ENCODE measurements at places on chromosomes 16 and 17.

- no peak for DNase-seq
Measured at GRCh38 chr17:2095536-2095910, 40.6 kb downstream of the HIC1 start.

DNA sequence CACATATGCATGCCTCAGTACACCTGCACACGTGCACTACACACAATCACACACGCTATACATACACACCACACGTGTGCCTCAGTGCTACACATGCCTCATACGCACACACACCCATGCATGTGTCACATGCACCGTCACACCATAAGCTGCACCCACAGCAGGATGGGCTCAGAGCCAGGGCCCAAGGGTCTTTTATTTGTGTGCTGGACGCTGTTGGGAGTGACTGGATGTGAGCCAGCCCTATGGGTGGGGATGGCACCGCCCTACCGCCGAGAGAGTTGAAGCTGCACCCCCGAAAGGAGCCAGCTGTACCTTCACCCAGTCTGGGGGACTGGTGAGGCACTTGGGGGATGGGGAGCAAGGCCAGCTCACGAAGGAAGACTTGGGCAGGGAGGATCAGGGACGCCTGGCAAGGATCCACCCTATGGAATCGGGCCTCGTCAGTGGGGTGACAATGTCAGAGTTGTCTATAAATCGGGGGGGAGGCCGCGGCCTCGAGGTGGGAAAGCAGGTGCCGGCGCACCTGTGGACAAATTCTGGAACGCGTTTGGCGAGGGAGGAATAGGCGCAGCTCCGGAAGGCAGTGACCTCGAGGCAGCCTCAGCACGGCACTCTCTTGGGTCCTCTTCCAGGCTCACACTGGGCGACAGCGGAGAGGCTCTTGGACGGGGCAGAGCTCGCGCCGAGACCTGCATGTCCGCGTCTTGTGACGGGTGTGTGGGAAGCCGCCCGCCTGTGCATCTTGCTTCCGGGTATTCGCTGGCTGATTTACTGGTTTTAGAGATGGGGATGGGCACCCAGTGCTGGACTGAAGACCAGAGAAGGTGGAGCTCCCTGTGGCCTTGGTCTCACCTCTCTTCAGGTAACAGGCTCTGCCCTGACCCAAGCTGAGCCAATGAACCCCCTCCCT lies 7.3 kb downstream of the RGS11 start:
- DNase-seq: no peak

DNA sequence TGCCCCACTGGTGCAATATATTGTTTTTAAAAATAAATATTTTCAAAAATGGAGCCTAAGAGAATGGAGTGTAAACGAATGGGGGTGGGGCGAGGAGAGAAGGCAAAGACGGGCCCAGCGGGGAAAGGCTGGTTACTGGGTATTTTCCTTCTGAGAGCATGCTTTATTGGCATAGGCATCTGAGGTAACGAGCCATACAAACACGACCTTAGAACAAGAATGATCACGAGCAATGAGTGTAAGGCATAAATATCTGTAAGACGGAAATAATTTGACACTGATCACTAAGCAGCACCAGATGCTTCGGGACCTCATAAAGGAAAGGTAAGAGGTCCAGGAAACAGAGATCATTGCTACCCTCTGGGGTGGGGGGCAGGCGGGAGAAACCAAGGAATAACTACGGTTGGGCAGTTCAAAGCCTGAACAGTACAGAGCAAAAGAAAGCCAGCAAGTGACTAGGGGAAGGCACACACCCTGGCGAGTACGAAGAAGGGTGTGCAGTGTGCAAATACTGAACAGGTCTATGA lies 959 bp downstream of the SSH2 start:
- no peak for DNase-seq

- no peak for DNase-seq
Measured at GRCh38 chr16:89168381-89169189, 3.0 kb upstream of the CDH15 start.

GRCh38 chr16:85171759-85172454 lies 59.6 kb upstream of the CIBAR2 start:
- DNase-seq: no peak

DNA sequence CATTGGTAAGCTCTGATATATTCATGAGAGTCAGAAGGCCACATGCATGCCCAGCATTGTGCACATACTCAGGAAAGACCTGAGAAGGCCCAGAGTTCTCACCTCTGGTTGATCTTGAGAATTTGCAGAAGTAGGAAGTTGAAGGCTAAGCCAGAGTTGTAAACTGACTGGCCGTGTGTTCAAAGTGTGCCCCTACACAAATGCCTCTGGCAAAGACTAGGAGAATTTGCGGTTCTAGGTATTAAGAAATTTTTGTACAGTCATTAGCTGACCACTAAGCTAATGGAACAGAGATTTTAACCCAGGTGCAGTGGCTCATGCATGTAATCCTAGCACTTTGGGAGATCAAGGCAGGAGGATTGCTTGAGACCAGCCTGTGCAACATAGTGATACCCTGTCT lies 25.0 kb downstream of the FBXL20 start:
- no peak for DNase-seq

DNA sequence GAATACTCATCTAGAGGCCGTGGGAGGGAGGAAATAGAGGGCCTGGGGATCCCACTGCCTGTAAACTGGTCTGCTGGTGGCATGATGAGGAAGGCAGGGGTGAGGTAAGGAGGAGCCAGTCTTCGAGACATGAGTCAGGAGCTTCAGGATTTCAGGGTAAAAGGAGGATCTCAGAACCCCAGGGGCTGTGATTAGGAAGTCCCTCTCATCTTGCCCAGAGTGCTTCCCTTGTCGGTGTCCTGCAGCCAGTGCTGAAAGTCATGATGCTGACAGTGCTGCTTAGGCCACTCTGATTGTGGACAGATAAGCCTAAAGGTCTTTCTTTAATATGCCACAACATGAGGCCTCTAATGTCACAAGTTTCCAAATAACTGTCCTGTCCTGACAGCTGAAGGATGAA lies 29.6 kb downstream of the COG4 start:
- no peak for DNase-seq

DNA sequence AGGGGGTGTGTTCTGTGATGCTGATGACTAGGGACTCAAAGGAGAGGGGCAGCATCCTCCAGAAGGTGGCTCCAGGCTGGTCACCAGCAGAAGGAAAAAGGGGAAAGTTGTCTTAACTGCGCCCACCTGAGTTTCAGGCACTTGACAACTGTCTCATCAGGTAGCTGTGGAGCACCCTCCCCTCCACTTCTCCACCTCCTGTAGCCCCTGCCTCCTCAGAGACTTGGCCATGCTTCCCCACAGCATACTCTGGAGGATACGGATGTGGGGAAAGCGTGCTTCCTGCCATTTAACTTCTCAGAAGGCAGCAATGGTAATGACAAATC lies 17.9 kb downstream of the CFAP20 start:
- no peak for DNase-seq

DNA sequence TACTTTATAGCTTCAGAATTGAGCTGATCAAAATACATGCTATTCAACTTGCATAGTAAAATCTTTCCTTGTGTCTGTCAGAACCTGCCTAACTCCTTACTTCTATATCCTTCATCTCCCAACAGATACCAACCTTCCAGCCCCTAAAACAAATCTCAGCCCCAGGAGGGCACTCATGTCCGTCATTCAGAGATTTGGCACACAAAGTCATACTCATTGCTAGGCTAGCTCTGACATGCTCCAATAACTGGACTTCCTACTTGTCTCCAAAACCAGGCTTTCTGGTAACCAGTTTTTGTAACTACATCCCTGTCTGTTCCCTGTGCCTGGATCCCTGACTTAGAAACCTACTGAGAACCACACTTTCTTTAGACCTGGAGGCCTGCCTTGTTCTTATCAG lies 37.5 kb upstream of the DHX40 start:
- no peak for DNase-seq

GRCh38 chr17:62916684-62917571 lies 49.1 kb upstream of the TANC2 start:
- no peak for DNase-seq

- no peak for DNase-seq
Measured at GRCh38 chr17:71580220-71580619, 540.6 kb upstream of the SOX9 start.

- no peak for DNase-seq
Measured at GRCh38 chr16:73047221-73047535, 750 bp downstream of the ZFHX3 start.

GRCh38 chr17:35529866-35530265 lies 7.6 kb downstream of the SLFN12L start:
- DNase-seq: no peak

DNA sequence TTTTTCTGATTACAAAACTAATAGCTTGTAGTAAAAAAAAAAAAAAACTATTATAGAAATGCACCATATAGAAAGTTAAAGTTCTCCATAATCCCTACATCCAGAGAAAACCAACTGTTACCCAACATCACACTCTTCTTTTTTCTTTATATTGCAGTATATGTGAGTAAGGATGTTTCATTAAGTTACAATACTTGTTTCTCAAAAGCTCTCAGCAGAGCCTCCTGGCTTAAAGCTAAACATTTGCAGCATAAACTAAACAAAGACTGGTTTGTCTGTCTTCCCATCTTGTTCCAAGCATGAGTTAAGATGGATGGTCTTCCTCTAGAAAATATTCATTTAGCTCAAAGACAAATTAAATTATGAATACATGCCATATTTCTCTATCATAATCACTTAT lies 25.2 kb downstream of the GRB2 start:
- no peak for DNase-seq

DNA sequence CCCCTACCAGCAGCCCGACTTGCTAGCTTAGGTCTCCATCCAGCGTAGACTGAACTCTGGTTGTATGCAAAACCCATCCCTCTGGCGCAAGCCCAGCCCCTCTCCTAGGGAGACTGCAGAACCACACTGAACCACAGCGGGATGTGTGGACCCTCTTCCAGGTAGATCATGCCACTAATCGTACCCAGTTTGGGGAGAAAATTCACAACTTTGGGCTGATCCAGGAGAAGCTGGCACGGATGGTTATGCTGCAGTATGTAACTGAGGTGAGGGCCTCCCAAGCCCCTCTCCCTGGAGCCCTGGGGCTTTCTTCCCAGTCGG lies 3.2 kb downstream of the ACADVL start:
- DNase-seq: no peak

Measured in omental fat pad (tissue), 4 donors.